ENCODE measurements at places on chromosomes 1 and 21. TPM values are rescaled to one million over a fixed set of nuclear protein-coding genes. Genes with fewer than 3 reads are reported as not detected.
A peak's percentile ranks its signal among the peaks of the same experiment; 100 is the strongest.

DNA sequence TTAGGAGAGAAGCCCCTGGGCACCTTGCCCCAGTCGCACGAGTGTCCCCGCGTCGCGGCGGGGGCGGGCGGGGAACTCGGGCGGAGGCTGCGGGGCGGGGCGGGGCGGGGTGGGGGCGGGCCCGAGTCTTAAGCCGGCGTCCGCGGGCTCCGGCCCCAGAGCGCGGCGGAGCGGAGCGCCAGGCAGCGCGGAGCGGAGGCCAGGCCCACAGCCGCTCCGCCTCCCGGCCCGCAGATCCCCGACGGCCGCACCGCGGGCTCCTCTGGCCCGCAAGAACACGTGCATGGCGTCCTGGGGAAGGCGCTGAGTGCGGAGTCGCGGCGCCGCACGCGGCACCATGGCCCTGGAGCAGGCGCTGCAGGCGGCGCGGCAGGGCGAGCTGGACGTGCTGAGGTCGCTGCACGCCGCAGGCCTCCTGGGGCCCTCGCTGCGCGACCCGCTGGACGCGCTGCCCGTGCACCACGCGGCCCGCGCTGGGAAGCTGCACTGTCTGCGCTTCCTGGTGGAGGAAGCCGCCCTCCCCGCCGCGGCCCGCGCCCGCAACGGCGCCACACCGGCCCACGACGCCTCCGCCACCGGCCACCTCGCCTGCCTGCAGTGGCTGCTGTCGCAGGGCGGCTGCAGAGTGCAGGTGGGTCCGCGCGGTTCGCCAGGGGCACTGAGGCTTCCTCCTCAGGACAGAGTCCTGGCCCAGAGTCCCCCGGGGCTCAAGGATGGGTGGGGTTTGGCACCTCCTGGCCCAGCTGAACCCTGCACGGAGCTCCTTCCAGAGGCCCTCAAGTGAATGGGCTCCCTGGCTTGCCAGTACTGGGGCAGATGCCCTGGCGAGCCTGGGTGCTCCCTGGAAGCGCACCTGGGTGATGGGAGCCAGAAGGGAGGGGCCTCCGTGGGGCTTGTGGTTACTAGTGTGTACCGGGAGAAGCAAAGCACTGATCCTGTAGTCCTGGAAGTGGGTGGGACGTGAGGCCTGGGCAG lies at the start of gene ESPN:
Gene ESPN (plus strand): TSS at position 158 of the 975 bp plus-strand sequence. CDS start 180 bp downstream, at position 338.
- no peak within 1 kb of the TSS for H3K27ac ChIP-seq
- H3K36me3 ChIP-seq: no peaks in the 10 kb centered on the region
- peaks cover 24% of the 10 kb centered on the region for H3K4me1 ChIP-seq
- DNase-seq: no peak
- peak within 1 kb of the TSS; percentile 15 for H3K4me3 ChIP-seq

- no peaks in the 10 kb centered on the region for H3K36me3 ChIP-seq
- DNase-seq: no peak
- H3K27ac ChIP-seq: no peak overlapping the region
- no peak overlapping the region for H3K4me3 ChIP-seq
- H3K4me1 ChIP-seq: no peaks in the 10 kb centered on the region
Measured at GRCh38 chr1:203239081-203239480, 9.6 kb upstream of the CHIT1 start.

LCE3D gene
- not detected for total RNA-seq

GATAD2B gene
- total RNA-seq: 73.7 TPM

FCAMR gene
- total RNA-seq: not detected

NLRP3 gene
- total RNA-seq: 1.1 TPM

TOE1 gene
- 22.7 TPM for total RNA-seq
